ENCODE measurements at places on chromosomes 12 and 14. TPM values are rescaled to one million over a fixed set of nuclear protein-coding genes. Genes with fewer than 3 reads are reported as not detected.

DHRS4L2 gene
- total RNA-seq, result 24.7 TPM

APOF gene
- not detected for total RNA-seq

RFX4 gene
- total RNA-seq, result not detected

C14orf132 gene
- total RNA-seq, result 2.2 TPM

ART4 gene
- 2.7 TPM for total RNA-seq

All from mammary microvascular endothelial cell (primary cell).